Placental epithelial cell (primary cell): ENCODE measurements at places on chromosomes 1 and 21. TPM values are rescaled to one million over a fixed set of nuclear protein-coding genes. Genes with fewer than 3 reads are reported as not detected.

The APCS gene
- not detected in 2 replicates for total RNA-seq

The CDK18 gene
- 13.0 and 13.8 TPM in 2 replicates for total RNA-seq

The CFAP74 gene
- not detected in 2 replicates for total RNA-seq

The FNDC5 gene
- total RNA-seq, result 0.39 TPM in 1 of 2 replicates, not detected in the other

The DISP3 gene
- under 0.01 and 0.54 TPM in 2 replicates for total RNA-seq

The DCDC2B gene
- not detected in 2 replicates for total RNA-seq

The AMY1C gene
- total RNA-seq, result not detected in 2 replicates

The ZNF695 gene
- 2.0 and 3.1 TPM in 2 replicates for total RNA-seq

The FCRLB gene
- total RNA-seq, result 0.79 and 1.1 TPM in 2 replicates
